ENCODE measurements at places on chromosomes 7 and 10.

DNA sequence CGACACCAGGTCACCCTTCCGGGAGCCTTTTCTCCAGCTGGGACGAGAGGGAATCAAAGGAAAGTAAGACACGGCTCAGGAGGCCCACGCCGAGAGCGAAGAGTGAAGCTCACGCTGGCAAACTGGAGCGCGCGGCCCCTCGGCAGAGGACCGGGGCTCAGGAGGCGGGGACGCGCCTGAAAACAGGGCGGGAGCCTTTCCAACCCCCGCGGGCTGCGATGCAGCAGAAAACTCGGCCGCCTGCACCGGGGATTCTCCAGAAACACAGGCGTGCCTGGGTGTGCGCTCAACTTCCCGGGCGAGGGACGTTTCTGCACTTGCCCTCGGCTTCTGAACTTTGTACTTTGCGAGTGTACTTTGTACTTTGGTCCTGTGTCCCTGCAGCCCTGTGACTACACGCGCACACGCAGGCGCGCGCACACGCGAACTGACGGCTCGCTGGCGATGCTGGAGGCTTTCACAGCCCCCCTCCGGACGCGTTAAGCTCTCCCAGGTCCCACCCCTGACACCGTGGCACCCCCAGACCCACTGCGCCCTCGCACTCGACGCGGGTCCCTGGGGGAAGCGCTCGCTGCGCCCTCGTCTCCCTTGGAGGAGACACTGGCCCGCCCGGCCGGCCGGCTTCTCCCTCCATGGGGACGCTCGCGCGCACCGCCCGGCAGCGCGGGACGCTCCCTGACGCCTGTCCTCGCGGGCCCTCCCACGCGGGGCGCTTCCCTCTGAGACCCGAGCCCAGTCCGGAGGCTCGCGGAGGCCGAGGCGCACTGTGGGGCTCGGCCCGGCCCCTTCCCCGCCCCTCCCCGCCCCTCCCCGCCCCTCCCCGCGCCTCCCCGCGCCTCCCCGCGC, 588 bp upstream of the PAOX start:
- peak; percentile 73 for DNase-seq

- peak; percentile 71 for DNase-seq
These were observed 131.2 kb downstream of the RALA start for GRCh38 chr7:39754326-39755120.

- peak; percentile 88 for DNase-seq
These were observed at the start of gene DENND2A for GRCh38 chr7:140640727-140641523. Gene DENND2A, minus strand, starts transcription at chr7:140640813. Its CDS starts 38,416 bp downstream, at chr7:140602397.

DNA sequence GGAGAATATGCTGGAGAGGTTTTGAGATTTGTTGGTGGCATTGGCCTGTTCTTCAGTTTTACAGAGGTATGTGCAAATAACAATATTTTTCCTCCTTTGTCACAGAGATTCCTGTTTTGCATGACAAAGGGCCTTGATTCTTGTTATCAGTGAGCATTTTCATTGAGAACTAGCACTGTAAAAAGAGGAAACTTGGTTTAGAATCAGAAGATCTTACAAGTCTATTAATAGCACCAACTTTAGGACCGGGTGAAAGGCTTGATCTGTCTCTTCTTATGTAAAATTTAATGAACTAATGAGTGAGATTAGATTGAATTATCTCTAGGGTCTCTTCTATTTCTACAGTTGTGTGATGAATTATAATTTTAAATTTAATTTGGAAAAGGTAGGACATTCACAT, 25.5 kb downstream of the TSPAN13 start:
- DNase-seq = no peak

GRCh38 chr7:150407588-150408392, 28.7 kb downstream of the ZNF775 start:
- DNase-seq = no peak

DNA sequence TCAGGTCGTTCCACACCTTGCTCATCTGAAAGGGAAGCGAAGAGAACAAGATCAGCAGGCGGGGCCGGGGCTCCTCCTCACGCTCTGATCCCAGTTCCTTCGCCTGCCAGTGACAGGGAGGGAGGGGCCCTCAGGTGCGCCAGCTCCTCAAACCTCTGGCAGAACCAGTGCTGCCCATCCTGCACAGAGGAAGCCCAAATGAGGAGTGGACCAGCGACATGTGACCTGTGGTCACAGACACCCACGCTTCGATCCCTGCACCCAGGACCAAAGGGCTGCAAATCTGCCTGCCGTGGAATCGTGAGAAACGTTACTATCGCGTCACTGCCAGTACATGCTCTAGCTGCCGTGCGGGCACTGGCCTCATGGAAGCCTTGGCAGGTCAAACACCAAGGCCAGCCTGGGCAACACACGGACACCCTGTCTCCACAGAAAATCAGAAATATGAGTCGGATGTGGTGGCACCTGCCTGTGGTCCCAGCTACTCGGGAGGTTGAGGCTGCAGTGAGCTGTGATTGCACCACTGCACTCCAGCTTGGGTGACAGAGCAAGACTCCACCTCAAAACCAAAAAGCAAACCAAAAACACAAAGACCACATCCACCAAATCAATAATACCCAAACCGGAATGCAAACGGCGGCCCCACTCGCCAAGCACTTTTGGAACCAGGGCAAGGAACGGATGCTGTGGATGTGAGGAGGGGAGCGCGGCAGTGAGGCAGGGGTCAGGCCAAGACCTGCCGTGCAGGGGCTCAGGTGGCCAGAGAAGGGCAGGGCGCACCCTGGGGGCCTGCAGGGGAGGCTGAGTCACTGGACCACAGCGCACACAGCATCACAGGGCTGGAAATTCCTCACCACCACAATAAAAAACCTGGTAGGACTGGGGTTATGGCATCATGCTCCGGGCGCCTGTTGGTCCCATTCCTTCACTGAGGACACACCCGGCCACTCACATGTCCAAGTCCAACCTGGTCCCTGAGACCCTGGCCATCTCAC, 13.4 kb downstream of the NUDT1 start:
- DNase-seq = peak; percentile 85

DNA sequence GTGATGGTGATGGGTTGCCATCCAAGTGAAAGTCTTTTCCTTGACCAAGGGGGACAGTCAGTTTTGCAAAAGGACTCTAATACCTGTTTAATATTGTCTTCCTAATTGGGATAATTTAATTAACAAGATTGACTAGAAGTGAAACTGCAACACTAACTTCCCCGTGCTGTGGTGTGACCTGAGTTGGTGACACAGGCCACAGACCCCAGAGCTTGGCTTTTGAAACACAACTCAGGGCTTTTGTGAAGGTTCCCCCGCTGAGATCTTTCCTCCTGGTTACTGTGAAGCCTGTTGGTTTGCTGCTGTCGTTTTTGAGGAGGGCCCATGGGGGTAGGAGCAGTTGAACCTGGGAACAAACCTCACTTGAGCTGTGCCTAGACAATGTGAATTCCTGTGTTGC, 6.9 kb downstream of the PPIF start:
- DNase-seq = no peak

DNA sequence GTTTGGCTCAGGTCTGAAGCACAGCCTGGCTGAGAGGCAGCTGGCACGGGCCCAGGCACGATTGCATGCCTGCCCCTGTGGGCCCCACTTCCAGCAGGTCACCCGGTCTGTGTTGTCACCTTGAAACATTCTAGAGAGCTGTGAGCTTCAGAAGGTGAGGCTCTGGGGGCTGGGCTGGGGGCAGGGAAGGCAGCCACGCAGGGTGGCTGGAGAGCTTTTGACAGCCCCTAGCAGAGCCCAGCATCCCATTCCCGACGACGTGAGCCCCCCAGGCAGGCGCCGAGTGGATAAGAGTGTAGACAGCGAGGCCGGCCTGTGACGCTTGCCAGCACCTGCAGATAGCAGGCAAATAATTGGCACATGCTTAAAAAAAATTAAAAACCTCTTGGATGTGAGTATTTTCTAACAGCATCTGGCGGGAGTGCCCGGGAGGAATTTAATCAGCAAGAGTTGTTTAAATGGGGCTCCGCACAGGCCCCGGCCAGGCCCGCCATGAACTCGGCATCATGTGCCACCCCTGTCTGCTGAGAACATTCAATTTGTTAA, 212.0 kb upstream of the TBX20 start:
- DNase-seq = no peak

DNA sequence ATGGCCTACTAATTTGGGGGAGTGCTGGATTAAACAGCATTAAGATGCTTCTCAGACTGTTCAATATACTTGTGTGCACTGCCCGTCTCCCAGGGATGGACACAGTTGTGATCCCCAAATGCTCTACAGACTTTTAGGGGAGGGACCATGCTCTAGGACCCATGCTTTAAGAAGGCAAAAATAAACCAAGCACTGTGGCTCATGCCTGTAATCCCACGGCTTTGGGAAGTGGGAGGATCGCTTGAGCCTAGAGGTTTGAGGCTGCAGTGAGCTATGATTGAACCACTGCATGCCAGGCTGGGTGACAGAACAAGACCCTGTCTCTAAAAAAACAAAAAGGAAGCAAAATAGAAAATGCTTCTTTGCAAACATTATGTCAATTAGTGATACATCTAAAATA, 102.6 kb downstream of the VOPP1 start:
- no peak for DNase-seq

DNA sequence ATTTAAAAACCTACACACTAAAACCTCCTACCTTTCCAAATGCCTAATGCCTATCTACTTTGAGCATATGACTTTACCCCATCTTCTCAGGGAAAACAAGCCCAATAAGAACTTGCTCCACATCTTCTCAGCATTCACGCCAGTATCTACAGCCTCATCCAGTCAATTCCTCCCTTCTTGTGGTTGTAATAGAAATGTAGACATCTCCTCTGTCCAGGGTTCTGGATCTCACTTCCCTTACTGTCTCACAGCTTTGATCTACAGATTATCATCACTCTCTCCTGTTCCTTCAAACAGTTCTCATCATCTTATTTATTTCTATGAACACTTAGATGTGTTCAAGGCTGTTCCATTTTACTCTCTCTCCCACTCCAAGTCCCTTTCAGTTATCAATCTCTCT, 70.4 kb upstream of the NOBOX start:
- DNase-seq = no peak

DNA sequence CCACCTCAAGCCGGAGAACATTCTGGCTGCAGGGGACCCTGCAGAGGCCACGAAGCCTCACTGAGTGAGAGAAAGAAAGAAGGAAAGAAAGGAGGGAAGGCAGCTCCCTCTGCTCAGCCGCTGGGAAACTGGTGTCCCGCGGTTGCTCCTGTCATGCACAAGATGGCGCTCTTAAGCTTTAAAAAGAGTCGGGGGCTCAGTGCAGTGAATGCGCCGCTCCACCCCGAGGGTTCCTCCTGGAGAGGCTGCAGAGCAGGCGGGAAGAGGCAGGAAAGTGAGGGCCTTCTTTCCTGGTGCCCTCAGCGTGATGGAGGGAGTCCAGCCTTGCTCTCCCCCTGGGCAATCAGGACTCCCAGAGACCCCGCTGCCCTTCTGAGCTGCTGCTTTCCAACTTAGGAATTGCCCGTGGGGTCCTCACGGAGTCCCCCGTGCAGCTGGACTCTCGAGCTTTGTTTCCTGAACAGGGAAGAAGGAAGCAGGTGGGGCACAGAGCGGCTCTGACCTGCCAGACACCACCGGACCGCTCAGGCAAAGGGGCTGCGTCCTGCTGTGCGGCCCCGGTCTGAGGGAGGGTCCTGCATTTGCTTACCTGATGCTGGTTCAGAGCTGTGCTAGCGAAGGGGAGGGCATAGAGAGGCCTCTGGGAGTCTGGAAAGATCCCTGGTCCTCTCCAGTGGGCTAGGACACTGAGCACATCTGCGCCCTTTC, 141.9 kb upstream of the MKI67 start:
- peak; percentile 46 for DNase-seq

GRCh38 chr7:90726623-90727022, 130.5 kb downstream of the CDK14 start:
- DNase-seq = peak; percentile 37

GRCh38 chr7:41478187-41478586, 224.7 kb downstream of the INHBA start:
- DNase-seq = no peak

GRCh38 chr7:67550801-67551436, 554.3 kb downstream of the TYW1 start:
- DNase-seq = peak; percentile 15

- no peak for DNase-seq
These were observed 237.4 kb downstream of the SEMA3D start for GRCh38 chr7:84949501-84949900.

DNA sequence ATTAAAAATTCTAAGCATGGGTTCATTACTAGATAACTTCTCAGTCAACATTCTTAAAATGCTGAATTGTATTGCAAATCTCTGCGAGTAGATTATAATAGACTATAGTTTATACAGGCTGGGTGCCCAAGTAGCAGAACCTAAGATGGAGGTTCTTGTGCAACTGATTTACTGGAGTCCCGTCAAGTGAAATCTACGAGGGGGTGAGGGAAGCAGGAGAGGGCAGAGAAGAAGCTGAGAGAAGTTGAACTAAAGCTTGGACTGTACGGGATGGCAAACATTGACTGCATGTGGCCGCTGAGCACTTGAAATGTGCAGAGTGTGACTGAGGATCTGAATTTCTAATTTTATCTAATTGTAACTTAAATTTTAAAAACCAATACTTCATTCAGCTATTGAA, 124.5 kb downstream of the CTNNA3 start:
- DNase-seq = no peak

DNA sequence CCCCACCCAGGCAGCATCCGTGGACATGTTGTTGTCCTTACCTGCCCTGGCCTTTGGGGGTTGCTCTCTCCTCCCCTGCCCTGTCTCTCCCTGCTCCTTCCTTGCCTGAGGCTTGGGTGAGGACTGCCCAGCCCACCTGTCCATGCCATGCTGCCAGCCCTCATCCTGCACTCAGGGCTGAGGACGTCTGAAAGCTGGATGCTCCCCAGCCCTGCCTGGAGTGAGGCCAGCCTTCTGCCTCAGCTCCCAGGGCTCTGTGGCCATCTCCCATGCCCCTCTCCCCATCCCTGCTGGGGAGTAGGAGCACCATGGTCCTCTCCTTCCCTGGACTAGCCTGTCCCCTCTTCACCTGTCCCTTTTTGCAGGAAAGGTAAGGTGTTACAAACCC, 68.4 kb downstream of the RAMP3 start:
- DNase-seq = no peak

GRCh38 chr7:26156451-26157420, 4.7 kb downstream of the NFE2L3 start:
- peak; percentile 95 for DNase-seq

- DNase-seq = no peak
These were observed 40.9 kb upstream of the WDR11 start for GRCh38 chr10:120810298-120810697.

DNA sequence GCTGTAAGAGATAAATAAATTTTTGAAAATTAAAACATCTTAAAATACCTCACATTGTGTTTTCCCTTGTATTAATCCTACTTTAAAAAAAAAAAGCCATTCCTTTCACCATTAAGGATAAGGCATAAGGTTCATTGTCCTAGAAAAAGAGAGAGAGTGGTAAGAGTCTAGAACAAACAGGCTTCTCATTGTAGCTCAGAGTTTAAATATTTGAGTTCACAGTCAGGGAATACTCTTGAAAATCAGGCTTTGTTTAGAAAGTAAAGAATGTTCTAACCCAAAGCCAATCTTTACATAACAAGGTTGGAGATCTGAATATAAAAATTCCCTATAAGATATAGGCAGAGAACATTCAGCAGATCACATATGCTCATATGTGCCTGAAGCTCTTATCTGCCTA, 40.2 kb upstream of the TES start:
- DNase-seq = no peak

DNA sequence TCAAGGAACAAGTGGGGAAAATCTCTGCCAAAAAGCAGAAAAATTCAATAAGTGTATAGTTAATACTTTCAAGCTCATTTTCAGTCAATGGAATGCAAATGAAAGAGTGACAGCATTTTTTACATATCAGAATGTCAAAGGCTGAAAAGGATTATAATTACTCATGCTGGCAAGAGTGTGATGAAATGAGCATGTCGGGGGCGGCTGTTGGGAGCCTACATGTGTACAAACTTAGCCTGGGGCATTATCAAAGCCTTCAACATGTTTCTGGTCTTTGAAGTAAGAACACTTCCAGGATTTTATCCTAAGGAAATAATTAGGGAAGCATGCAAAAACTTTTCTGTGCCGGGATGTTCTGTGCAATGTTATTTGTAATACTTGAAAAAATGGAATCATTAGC, 221.7 kb upstream of the LYZL1 start:
- DNase-seq = peak; percentile 64

Measured in astrocyte of the hippocampus (primary cell).